ENCODE measurements at places on chromosomes 7 and 10.
A peak's percentile ranks its signal among the peaks of the same experiment; 100 is the strongest.

DNA sequence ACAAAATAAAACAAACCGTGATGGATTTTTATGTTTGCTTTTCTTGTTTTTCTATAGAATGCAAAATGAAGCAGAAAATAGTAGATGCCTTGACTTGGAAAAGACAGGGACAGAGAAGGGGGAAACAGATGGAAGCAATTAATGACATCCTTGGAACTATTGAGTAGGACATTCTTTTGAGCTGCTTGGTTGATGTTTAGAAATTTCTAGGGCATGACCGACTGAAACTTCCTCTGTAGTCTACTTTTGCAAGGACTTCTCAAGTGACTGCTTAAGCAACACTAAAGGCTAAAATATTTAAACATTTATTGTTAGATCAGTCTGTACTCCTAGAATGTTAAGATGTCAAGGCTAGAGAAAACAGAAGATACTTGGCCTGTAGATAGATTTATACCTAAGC lies 49.4 kb downstream of the VCL start:
- DNase-seq: no peak

DNA sequence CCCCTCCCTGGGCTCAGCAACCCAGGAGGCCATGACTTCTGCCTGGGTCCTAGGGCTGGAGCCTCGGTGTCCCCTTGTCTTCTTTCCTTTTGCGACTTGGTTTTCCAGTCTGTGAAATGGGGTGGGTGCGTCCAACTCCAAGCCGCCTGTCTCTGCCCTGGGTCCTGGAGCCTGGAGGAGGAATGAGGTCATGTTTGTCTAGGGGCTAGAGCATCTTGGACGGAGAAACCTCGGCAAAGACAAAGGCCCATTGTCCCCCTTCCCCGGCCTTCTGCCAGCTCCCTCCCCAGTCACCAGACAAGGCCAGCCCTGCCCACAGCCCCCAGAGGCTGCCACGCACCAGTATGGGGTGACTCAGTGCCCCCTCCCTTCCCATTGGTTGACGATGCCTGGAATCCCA lies 39.8 kb upstream of the ELN start:
- no peak for DNase-seq

GRCh38 chr10:96688789-96689188 lies 31.5 kb downstream of the PIK3AP1 start:
- no peak for DNase-seq

DNA sequence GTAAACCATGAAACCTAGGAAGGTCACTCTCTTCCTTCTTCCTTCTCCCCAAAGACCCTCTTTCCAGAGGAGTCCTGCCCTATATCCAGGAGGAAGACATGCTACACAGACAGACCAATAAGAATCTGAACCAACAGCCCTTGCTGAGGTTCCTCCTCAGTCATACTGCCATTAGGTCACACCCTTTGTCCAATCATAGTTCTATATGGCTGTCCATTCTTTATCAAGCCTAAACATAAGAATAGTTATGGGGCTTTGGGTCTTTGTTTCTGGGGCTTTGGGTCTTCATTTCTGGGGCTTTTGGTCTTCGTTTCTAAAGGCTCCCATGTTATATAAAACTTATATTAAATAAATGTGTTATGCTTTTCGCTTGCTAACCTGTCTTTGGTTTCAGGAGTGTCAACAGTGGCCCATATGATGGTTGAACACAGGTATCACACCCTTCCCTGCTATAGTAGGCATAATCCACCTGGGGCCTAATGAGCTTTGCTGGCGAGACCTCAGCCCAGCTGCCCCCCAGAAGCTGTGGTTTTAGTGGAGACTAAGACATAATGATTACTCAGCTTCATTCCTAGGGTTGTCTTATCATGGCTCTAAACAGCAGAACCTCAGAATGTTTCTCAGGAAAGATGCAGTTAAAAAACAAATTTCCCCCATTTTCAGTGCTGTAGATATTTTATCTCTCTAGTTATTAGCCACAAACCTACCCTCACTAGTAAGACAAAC lies 91.6 kb downstream of the ELMO1 start:
- DNase-seq: no peak

DNA sequence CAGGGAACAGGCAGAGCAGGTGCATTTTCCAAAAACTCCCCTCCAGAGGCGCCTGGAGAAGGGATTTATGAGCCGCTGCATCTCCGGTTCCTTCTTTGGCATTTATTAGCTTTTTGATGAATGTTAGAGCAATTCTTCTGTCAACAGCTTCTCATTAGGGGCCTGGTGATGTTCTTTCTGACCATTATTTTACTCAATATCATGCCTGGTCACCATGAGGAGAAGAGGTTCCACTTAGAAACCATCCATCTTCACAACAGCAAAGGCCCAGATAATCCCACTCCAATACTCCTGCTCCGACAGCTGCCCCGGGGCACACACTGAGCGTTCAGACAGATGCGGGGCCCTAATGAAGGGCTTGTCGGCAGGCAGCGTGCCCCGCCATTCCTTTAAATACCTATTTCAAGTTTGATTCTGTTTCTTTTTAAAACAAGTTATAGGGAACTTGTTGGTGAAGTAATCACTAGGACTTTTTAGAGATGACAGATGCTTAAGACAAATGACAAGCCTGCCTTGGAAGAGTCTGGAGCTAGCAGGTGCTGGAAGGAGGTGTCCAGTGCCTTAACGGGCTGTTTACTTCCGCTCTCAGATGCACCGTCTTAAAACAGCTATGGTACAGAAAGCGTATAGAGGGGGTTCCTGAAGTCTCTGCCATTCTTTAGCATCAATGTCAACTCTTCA lies 31.7 kb downstream of the ECHDC3 start:
- peak; percentile 71 for DNase-seq

- no peak for DNase-seq
Observed at GRCh38 chr7:30971440-30971839, 7.7 kb downstream of the GHRHR start.

DNA sequence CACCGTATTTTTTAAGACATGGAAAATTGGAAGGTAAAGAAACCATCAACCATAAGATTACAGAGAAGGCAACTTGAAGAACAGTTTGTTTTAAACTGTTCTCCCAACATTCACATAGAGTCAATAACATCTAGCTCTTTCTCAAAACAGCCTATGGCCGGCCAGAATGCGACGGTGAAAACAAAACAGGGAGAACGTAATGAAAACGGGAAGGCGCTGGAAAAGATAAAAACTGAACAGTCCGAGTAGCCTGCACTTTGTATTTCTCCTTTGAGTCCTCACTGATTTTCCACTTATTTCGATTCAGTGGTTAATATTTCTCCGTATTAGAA lies 637 bp downstream of the MICU1 start:
- DNase-seq: no peak

DNA sequence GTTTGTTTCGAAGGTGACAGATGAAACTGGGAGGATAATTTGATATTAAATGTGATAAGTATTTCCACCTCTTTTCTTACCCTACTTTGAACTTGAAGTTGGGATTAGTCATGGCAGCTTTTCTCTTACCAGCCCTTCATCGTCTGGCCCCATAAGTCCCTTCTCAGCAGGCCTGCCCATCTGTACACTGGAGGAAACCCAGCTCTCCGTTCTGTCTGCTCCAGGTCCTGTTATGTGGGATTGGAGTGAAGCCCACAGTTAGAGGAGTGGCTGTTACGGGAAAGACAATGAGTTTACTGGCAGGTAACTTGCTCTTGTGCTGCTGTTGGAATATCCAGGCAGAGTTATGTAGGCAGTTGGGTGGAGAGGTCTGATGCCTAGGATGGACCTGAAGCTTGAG lies 127.3 kb downstream of the CAMK1D start:
- no peak for DNase-seq

GRCh38 chr10:102410429-102411073 lies 8.0 kb downstream of the PSD start:
- no peak for DNase-seq

GRCh38 chr10:89236226-89236797 lies 15.3 kb downstream of the LIPA start:
- DNase-seq: no peak

DNA sequence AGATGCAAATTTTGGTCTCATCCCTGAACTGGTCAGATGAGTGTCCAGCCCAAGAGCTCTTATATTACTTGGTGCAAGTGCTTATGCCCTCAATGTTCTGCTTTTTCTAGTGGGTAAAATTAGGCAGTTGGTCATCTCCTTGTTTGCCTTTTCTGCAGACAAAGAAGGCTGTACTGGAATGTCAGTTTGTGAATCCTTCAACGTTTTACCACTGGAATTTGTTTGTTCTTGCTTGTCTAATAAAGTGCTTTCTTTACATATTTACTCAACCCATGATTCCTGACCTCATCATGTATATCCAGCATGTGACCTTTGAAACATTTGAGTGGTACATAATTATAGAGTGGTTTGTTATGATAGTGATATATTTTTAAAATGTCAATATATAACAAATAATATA lies 232.2 kb upstream of the TEX47 start:
- DNase-seq: no peak

GRCh38 chr7:138247568-138248333 lies 171.5 kb downstream of the AKR1D1 start:
- no peak for DNase-seq

GRCh38 chr10:48839809-48840679 lies 99.6 kb downstream of the LRRC18 start:
- DNase-seq: no peak

GRCh38 chr10:113539789-113540188 lies 13.1 kb upstream of the HABP2 start:
- DNase-seq: no peak

GRCh38 chr10:72503241-72503640 lies 122.6 kb downstream of the MICU1 start:
- no peak for DNase-seq

- no peak for DNase-seq
Observed at GRCh38 chr7:13821152-13821787, 168.2 kb downstream of the ETV1 start.

- DNase-seq: peak; percentile 59
Observed at GRCh38 chr7:33905389-33906032, at the start of gene BMPER. TSS of gene BMPER (plus strand) at chr7:33905539. CDS start at chr7:33905614, 75 bp downstream.

DNA sequence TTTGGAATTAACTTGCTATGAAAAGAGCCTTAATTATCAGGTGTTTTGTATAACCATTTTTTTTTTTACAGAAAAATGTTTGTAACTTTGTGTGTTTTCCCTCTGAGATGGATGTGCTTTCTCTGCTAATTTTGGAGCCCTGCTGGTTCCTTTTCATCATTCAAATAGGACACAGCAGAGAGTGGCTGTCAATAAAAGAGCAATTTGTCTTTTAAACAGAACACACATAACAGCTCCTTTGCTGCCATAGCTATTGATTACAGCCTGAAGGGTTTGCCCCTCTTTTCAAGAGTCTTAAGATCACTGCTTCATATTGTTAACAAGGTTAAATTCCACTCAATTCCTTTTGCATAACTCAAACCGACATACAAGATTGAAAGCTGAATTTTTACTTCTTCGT lies 187.2 kb upstream of the MBL2 start:
- no peak for DNase-seq

GRCh38 chr7:151152643-151153513 lies 14.6 kb downstream of the GBX1 start:
- no peak for DNase-seq

DNA sequence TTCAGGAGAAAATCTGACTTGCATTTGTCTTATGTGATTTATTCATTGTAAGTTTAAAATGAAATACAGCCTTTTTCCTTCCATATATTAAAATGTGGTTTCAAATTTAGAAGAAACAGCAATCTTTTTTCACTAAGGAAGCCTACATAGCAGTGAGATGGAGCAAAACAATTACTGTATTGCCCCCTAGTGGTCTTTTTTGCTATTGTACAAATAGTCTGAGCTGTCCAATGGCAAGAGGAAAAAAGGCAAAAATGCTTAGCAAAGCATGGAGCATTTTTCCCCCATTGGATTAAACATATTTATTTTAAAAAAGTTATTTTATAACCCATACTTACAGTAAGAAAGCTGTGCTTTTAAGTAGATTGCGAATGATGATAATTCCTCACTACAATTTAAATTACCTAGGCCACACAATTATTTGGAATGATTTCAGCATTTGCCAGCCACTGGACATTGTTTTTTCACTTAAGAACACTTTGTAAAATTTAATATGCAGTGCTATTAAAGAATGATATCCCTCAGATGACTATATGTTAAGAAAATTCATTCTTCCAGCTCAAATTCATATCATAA lies 119.5 kb downstream of the CPED1 start:
- peak; percentile 9 for DNase-seq

DNA sequence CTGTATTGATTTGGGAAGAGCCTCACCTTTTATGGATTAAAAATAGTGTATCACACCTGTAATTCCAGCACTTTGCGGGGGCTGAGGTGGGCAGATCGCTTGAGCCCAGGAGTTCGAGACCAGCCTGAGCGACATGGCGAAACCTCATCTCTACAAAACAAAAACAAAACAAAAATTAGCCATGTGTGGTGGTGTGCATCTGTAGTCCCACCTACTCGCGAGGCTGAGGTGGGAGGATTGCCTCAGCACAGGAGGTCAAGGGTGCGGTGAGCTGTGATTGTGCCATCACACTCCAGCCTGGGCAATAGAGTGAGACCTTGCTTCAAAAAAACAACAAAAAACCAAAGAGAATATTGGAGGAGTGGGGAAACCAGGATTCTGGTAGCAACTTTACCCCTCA lies 79.6 kb downstream of the LRMDA start:
- no peak for DNase-seq

- DNase-seq: no peak
Observed at GRCh38 chr10:98417481-98417959, 2.5 kb upstream of the PYROXD2 start.

DNA sequence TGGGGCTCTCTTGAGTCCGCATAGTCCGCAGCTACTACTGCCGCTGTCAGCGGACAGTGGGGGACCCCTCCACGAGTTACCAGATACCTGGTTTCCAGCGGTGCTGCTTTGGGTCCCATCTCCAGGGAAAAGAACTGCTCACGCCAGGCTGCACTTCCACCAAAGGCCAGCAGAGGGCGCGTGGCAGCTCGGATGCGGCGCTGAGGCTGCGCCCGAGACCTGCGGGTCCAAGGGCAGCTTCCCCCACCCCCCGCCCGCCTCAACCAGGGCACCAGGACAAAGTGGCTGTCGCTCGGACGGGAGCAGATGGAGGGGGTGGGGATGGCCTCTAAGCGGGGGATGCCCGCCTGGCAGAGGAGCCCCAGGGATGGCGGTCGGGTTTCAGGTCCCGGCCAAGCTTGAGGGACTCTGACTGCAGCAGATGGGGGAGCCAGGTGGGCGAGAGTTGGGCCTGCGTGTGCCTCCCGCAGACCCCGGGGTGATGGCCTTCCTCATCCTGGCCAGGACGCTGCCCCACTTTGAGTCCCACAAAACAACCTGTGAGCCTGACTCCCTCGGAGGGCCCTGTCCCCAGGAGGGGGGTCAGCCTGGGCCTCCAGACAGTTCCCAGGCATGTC lies 23.8 kb upstream of the ZNF735 start:
- DNase-seq: no peak

DNA sequence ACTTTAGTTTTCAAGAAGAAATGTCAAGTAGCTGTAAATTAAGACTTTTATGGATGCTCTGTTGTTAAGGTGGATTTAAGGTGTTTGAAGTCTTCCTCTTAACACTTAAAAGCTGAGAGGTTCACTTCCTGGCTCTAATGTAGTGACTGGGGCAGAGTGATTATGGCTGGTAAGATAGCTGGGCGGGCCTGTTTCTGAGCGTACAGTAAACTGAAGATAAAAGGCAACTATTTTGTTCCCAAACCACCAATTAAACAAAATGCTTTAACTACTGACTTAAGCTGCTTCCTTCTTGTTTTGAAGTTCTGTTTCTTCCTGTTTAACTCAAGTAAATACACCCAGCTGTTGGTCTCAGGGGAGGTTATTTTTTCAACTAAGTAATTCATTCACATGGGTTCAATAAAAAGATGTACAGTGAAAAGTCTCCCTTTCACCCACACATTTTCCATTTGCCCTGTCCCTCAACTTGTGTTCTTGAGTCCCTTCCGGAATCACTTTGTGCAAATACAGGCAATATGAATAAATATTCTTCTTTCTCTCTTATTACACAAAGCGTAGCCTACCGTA lies 19.3 kb downstream of the VWA2 start:
- no peak for DNase-seq

All from DMS79 treated with DMSO at 0.1 percent for 48 hours (cell line).